ENCODE measurements at places on chromosomes 4 and X.

GRCh38 chr4:144575181-144575580 is 70.8 kb upstream of the HHIP start:
- peak; percentile 48 for DNase-seq

DNA sequence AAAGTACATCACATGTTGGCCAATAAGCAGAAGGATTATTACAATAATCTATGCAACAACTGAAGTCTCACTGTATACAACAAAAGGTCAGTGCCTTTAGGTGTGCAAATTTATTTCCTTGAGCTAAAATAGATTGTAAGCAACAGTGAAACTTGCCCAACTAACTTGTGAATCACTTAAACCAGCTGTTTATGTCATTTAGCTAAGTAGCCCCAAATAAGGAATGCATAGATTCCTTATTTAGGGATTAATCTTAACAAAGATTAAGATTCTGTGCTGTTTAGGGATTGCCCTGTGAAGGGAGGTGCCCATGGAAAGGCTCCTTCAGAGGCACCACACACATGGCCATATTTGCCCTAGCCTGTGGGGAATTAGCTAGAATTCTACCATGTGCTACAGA is 168.6 kb downstream of the MAML3 start:
- no peak for DNase-seq

DNA sequence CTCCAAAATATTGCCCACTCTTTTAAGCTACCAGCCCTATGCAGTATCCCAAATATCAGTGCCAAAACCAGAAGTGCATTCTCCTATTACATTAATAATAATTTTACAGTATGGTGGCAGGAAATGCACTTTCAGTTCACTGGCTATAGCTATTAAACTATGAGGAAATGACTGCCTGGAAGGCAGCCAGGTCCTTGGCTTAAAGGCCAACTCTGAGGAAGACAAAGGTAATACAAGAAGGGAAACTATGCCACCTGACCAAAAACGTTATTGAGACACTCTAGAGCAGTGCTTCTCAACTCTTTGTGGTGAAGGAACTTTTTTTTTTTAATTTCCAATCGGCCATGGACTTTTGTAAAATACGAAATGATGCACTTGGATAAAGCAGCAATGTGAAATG is 133.6 kb upstream of the VAMP7 start:
- no peak for DNase-seq

GRCh38 chrX:108268434-108269080 is 169.7 kb downstream of the COL4A6 start:
- DNase-seq, result no peak

DNA sequence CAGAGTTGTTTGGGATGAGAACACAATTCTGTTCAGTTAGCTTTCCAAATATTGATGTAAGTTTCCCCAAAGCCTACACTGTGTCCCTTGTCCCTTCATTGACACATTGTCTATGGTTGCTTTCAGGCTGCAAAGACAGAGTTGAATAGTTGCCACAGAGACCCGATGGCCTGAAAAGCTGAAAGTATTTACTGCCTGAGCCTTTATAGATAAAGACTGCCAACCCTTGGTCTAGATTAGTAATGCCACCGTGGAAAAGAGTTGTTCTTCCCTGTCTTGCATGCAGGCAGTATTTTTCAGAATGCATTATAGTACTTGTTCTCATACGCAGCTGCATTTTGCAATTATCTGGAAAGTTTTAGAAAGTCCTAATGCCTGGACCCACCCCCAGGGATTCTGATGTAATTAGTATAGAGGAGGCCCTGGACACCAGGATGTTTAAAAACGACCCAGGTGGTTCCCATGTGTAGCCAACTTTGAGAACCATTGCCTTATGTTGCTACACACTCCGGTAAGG is 180.8 kb downstream of the FRMPD4 start:
- DNase-seq, result peak; percentile 11

- peak; percentile 59 for DNase-seq
These were observed 326.6 kb upstream of the F9 start for GRCh38 chrX:139203651-139204570.

- DNase-seq, result no peak
These were observed 110.9 kb upstream of the ENPEP start for GRCh38 chr4:110364911-110365520.

DNA sequence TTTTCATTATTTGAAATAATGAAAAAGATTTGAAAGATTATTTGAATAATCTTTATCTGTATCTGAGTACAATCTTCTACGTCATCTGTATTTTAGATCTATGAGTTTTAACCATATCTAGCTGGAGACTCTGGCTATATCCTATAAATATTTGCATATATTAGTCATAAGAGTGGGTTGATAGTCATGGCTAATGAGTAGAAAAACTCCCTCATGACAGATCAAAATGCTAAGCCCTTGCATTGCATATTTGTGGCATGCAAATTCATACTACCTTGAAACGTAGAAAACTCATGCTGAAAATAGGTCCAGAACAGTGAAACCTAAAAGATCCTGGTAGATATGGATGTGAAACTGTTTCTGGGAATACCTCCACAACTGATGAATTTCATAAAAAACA is 291.3 kb downstream of the GALNTL6 start:
- DNase-seq, result no peak

DNA sequence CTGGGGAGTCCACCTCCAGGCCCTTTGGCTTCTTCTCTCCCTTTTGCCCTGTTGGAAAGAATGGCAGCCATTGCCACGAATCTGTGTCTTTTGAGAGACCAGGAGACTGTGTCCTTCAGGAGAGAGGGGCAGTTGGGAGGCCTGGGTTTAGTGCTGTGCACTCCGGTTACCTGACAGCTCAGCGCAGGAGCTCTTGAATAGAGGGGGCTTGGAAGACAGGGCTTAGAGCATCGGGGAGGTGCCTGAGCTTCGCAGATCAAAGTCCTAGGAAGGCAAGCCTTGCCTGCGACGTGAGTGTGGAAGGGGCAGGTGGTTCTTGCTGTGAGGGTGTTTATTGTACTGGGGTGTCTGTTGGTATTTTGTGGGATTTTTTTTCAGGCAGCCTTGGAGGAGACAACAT is 41.9 kb upstream of the TADA2B start:
- no peak for DNase-seq

GRCh38 chr4:77347351-77347966 is 190.5 kb downstream of the CCNG2 start:
- DNase-seq, result no peak

All from mesendoderm (in vitro differentiated cells).